ENCODE measurements at places on chromosomes 1 and 21.

DNA sequence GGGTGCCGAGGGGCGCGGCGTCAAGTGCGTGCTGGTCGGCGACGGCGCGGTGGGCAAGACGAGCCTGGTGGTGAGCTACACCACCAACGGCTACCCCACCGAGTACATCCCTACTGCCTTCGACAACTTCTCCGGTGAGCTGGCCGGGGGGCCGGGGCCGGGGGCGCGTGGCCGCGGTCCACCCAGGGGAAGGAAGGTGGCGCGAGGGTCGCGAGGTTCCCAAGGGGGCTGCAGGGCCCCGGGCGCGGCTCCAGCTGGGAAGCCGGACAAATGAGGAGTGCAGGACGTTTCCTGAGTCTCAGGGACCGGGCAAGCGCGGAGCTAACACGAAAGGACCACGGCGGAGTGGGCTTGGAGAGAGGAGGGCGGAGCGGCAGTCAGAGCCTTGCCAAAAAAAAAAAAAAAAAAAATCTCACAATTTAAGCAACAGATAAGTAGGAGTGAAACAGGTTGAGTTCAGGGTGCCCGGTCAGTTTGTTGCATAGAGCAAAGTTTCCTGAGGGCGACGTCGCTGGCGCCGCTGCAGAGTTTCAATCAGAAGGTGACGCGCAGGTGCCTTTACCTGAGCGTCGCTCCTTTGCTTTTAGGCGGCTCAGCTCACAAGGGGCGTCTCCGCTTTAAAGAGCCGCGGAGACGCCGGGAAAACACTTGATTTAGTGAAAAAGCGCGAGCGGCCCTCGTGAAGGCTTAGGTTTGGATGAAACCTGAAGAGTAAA lies 750 bp downstream of the RHOU start:
- DNase-seq = peak; percentile 15
- no peaks in the 10 kb centered on the region for H3K4me1 ChIP-seq
- H3K4me3 ChIP-seq = peak overlapping the region; percentile 62
- H3K36me3 ChIP-seq = peaks cover 20% of the 10 kb centered on the region
- 0 out of 2 replicates have a peak overlapping the region, but pooled peaks have one; percentile 13 for H3K27ac ChIP-seq

DNA sequence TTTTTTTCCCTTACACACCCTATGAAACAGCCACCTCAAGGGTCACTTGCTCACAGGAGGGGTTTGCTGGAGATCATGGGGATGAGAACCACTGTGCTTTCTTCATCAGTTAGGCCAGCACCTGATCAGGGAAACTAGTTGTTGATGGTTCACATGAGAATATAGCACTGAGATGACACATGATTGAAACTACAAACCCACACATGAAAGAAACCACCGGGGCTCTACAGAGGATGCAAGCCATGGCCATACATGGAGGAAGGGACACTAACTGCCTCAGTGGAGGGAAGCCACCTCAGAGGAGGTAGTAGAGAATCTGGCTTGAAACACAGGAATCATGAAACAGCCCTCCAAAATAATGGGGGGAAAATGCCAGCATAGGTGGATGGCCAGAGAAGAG lies 63.2 kb downstream of the PRKAB2 start:
- no peak for DNase-seq
- H3K27me3 ChIP-seq = peaks cover 7% of the 10 kb centered on the region
- H3K4me3 ChIP-seq = no peak overlapping the region
- no peak overlapping the region for H3K27ac ChIP-seq
- no peaks in the 10 kb centered on the region for H3K4me1 ChIP-seq
- no peaks in the 10 kb centered on the region for H3K36me3 ChIP-seq

DNA sequence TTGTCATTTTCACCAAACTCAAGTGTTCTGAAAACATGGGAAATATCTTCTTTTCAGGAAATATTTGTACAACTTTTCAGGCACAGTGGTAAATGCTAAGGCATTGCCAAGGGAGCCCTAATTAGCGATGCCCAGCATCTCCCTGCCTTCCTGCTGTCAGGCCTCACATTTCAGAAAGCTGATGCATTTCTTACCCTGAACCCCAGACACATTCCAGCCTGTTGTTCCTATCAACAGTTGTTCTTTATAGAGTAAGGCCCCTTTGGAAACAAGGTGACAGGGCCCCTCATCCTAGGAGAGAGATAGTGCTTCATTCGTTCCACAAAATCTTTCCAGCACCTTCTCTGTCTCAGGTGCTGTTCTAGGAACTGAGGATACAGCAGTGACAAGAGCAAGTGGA lies 135.9 kb upstream of the COA6 start:
- H3K27ac ChIP-seq = no peak overlapping the region
- H3K4me3 ChIP-seq = no peak overlapping the region
- H3K27me3 ChIP-seq = no peaks in the 10 kb centered on the region
- H3K36me3 ChIP-seq = no peaks in the 10 kb centered on the region
- H3K4me1 ChIP-seq = no peaks in the 10 kb centered on the region

DNA sequence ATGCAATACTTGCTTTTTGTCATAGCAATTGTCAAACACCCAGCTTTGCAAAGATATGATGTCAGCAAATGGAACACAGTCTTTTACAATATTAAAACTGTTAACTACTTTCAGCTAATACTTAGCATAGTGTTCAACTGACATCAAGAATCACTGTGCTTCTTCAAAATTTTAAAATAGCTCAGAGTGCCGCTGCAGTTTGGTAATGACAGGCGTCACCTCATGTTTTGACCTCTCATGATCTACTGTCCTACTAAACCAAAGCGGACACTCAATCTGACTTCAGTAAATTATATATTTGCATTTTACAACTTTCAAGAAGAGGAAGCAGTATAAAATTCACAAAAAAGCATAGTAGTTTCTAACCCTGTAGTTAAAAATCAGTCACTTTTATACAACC lies 2.0 kb downstream of the FMO1 start:
- H3K36me3 ChIP-seq = no peaks in the 10 kb centered on the region
- no peak overlapping the region for H3K4me3 ChIP-seq
- DNase-seq = no peak
- H3K27me3 ChIP-seq = no peaks in the 10 kb centered on the region
- H3K27ac ChIP-seq = no peak overlapping the region
- no peaks in the 10 kb centered on the region for H3K4me1 ChIP-seq

DNA sequence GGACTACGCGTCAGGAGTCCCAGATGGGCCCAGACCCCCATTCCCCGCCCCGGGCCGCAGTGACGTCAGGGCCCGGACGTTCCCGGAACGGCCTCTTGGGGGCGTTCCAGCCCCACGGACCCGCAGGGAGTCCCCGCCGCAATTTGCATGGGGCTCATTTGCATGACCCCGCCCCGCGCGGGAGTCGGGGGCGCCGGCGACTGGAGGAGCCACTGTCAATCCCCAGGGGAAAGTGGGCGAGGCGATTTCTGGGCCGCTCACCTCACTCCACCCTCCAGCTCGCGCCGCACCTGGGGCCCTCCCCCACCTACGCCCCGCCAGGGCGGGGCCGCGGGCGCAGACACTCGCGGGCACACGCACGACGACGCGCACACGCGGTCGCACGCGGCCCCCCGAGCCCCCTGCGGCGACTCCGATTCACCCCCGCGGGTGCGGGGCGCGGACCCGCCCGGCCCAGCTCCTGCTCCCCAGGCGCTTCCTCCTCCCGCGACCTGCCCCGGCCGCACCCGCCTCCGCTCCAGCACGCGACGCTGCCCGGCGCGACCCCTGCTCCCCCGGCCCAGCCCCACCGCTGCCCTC lies 13.2 kb downstream of the AGRN start:
- H3K27ac ChIP-seq = no peak overlapping the region
- no peak overlapping the region for H3K4me3 ChIP-seq
- H3K36me3 ChIP-seq = peaks cover 13% of the 10 kb centered on the region
- H3K27me3 ChIP-seq = no peaks in the 10 kb centered on the region
- H3K4me1 ChIP-seq = peaks cover 5% of the 10 kb centered on the region

- H3K27ac ChIP-seq = no peak overlapping the region
- no peaks in the 10 kb centered on the region for H3K27me3 ChIP-seq
- peaks cover 16% of the 10 kb centered on the region for H3K4me1 ChIP-seq
Observed at GRCh38 chr1:94668528-94668927, 127.0 kb upstream of the F3 start.

GRCh38 chr1:207007352-207008033 lies 25.1 kb downstream of the C1orf116 start:
- peak; percentile 91 for DNase-seq
- no peak overlapping the region for H3K4me3 ChIP-seq
- H3K27me3 ChIP-seq = no peaks in the 10 kb centered on the region
- H3K4me1 ChIP-seq = peaks cover 6% of the 10 kb centered on the region
- no peak overlapping the region for H3K27ac ChIP-seq

DNA sequence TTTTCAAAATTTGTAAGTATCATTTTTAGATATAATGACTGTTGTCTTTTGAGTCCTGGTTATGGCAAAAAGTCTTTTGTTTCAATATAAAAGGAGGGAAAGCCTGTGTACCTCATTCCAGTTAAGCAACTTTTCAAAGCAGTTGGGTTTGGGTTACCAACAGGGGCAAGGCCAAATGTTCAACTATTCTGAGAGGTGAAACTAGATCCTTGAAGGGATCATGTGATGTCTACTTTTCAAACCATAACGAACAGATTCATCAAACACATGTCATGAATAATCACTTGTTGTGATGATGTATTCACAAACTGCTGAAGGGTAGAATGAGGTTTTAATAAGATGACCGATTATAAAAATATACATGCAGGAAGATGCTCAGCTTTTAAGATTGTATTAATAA lies 171.3 kb downstream of the HHAT start:
- no peak overlapping the region for H3K27ac ChIP-seq
- no peaks in the 10 kb centered on the region for H3K27me3 ChIP-seq
- H3K4me3 ChIP-seq = no peak overlapping the region
- no peaks in the 10 kb centered on the region for H3K4me1 ChIP-seq

- H3K36me3 ChIP-seq = no peaks in the 10 kb centered on the region
- DNase-seq = no peak
- H3K4me3 ChIP-seq = no peak overlapping the region
- H3K27ac ChIP-seq = no peak overlapping the region
- no peaks in the 10 kb centered on the region for H3K27me3 ChIP-seq
- H3K4me1 ChIP-seq = no peaks in the 10 kb centered on the region
Observed at GRCh38 chr1:103074224-103074623, 34.1 kb downstream of the COL11A1 start.

GRCh38 chr21:37982496-37983318 lies 66.5 kb upstream of the KCNJ6 start:
- no peaks in the 10 kb centered on the region for H3K36me3 ChIP-seq
- no peaks in the 10 kb centered on the region for H3K4me1 ChIP-seq
- H3K4me3 ChIP-seq = no peak overlapping the region
- no peak for DNase-seq

GRCh38 chr1:111920221-111921024 lies 69.0 kb downstream of the KCND3 start:
- DNase-seq = peak; percentile 5
- no peak overlapping the region for H3K27ac ChIP-seq
- H3K27me3 ChIP-seq = peaks cover 2% of the 10 kb centered on the region
- no peaks in the 10 kb centered on the region for H3K36me3 ChIP-seq
- H3K4me3 ChIP-seq = no peak overlapping the region

- peaks cover 6% of the 10 kb centered on the region for H3K4me1 ChIP-seq
- peaks cover 3% of the 10 kb centered on the region for H3K27me3 ChIP-seq
- no peak for DNase-seq
- H3K4me3 ChIP-seq = no peak overlapping the region
- H3K27ac ChIP-seq = no peak overlapping the region
- H3K36me3 ChIP-seq = peaks cover 20% of the 10 kb centered on the region
Observed at GRCh38 chr1:21818656-21819055, 6.6 kb downstream of the LDLRAD2 start.

GRCh38 chr1:3536420-3537195 lies 74.7 kb downstream of the MEGF6 start:
- no peaks in the 10 kb centered on the region for H3K27me3 ChIP-seq
- H3K27ac ChIP-seq = no peak overlapping the region
- H3K4me3 ChIP-seq = no peak overlapping the region
- no peaks in the 10 kb centered on the region for H3K36me3 ChIP-seq
- H3K4me1 ChIP-seq = no peaks in the 10 kb centered on the region
- DNase-seq = no peak

GRCh38 chr1:248841702-248842395 lies 3.8 kb downstream of the ZNF672 start:
- peak overlapping the region; percentile 48 for H3K27ac ChIP-seq
- no peak overlapping the region for H3K4me3 ChIP-seq
- DNase-seq = peak; percentile 65
- H3K27me3 ChIP-seq = no peaks in the 10 kb centered on the region

- H3K4me3 ChIP-seq = no peak overlapping the region
- no peak for DNase-seq
- H3K36me3 ChIP-seq = no peaks in the 10 kb centered on the region
- peaks cover 18% of the 10 kb centered on the region for H3K27me3 ChIP-seq
Observed at GRCh38 chr1:154657556-154657955, 49.6 kb upstream of the ADAR start.

- no peaks in the 10 kb centered on the region for H3K27me3 ChIP-seq
- peaks cover 10% of the 10 kb centered on the region for H3K36me3 ChIP-seq
- DNase-seq = peak; percentile 70
- peaks cover 3% of the 10 kb centered on the region for H3K4me1 ChIP-seq
- H3K4me3 ChIP-seq = no peak overlapping the region
Observed at GRCh38 chr1:155834296-155834926, 22.6 kb downstream of the GON4L start.

GRCh38 chr1:162351246-162351842 lies 25.3 kb downstream of the SPATA46 start:
- H3K27ac ChIP-seq = no peak overlapping the region
- no peaks in the 10 kb centered on the region for H3K27me3 ChIP-seq
- no peak for DNase-seq
- H3K4me1 ChIP-seq = 0 out of 2 replicates have a peak, but pooled peaks cover 4% of the 10 kb centered on the region
- no peaks in the 10 kb centered on the region for H3K36me3 ChIP-seq

- no peak overlapping the region for H3K27ac ChIP-seq
- H3K4me3 ChIP-seq = no peak overlapping the region
- no peak for DNase-seq
- no peaks in the 10 kb centered on the region for H3K36me3 ChIP-seq
- H3K4me1 ChIP-seq = no peaks in the 10 kb centered on the region
- H3K27me3 ChIP-seq = peaks cover 3% of the 10 kb centered on the region
Observed at GRCh38 chr1:45051005-45051772, 39.1 kb downstream of the UROD start.

GRCh38 chr1:189313488-189313887 lies 1164.2 kb downstream of the BRINP3 start:
- no peak overlapping the region for H3K27ac ChIP-seq
- no peaks in the 10 kb centered on the region for H3K27me3 ChIP-seq
- H3K4me3 ChIP-seq = no peak overlapping the region
- DNase-seq = no peak
- no peaks in the 10 kb centered on the region for H3K4me1 ChIP-seq

DNA sequence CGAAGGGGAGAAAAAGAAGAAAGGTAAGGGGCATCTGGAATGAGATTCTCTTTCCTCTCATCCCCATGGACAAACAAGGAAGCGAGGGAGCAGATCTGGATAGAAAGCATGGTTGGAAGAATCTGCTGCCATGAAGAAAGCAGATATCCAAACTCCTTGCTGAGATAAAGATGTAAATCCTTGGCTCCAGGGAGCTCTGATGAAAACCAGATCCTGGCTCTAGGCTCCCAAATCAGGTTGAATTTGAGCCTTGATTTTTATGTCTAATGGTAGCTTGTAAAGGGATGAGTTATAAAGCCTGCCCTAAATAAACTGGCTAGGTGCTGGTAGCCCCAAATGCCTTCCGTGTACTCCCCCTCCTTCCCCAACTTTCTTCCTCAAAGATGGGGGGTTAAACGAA lies 64.1 kb upstream of the LAX1 start:
- no peak overlapping the region for H3K4me3 ChIP-seq
- no peak overlapping the region for H3K27ac ChIP-seq
- no peak for DNase-seq
- peaks cover 71% of the 10 kb centered on the region for H3K36me3 ChIP-seq
- no peaks in the 10 kb centered on the region for H3K4me1 ChIP-seq
- no peaks in the 10 kb centered on the region for H3K27me3 ChIP-seq

Measured in IMR-90 (cell line).